ENCODE measurements at places on chromosomes 7 and 10. TPM values are rescaled to one million over a fixed set of nuclear protein-coding genes. Genes with fewer than 3 reads are reported as not detected.
A peak's percentile ranks its signal among the peaks of the same experiment; 100 is the strongest.

DNA sequence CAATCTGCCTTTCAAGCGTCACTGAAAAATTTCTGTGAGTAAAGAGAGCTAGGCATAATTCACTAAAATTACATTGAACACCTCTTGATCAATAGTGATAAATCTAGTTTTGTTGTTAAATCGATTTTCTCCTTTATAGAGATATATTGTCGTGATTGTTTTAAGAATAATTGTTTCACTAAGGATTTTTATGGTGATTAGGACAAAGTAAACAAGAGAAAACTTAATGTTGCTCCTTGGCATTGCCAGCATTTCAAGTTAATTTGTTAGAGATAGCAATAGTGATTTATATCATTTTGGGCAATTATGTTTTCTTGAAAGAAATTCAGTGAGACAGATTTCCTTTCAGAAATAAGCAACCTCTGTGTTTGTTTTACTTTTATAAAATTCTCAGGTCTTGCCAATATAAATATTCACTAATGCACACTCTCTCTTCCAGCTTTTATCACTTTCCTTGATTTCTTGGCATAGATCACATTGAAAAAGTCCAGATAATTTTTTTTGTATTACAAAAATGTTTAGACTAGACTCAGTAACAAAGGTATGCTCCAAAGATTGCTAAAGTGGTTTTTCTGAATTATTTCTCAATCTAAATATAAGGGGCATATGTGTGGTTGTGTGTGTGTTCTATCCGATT is 538.7 kb downstream of the TFEC start:
- no peaks in the 10 kb centered on the region for H3K4me1 ChIP-seq
- no peak overlapping the region for H3K27ac ChIP-seq
- DNase-seq = no peak

- no peaks in the 10 kb centered on the region for H3K36me3 ChIP-seq
- no peak for DNase-seq
- H3K4me3 ChIP-seq = no peak overlapping the region
- no peaks in the 10 kb centered on the region for H3K4me1 ChIP-seq
- H3K27me3 ChIP-seq = no peaks in the 10 kb centered on the region
Observed at GRCh38 chr10:93476756-93477155, 5.4 kb downstream of the MYOF start.

CC2D2B gene
- total RNA-seq = not detected

DNA sequence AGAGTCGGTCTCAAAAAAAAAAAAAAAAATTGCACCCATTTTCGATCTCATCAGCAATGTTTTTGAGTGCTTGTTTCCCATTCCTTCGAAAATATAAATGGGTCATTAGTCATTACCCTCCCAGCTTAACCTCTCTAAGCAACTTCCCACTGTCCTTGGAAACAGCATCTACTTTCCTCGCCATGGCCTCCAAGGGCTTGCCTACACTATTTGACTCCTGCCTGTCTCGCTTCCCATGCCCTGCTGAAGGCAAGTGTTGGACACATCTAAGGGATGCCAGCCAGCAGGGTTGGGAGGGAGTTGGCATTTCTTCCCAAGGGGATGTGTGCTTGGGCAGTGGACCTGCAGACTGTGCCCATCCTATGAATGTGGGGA is 12.7 kb upstream of the RHBDD2 start:
- peaks cover 1% of the 10 kb centered on the region for H3K4me1 ChIP-seq
- H3K27ac ChIP-seq = no peak overlapping the region
- no peak overlapping the region for H3K4me3 ChIP-seq
- H3K27me3 ChIP-seq = peaks cover 5% of the 10 kb centered on the region
- DNase-seq = no peak

DNA sequence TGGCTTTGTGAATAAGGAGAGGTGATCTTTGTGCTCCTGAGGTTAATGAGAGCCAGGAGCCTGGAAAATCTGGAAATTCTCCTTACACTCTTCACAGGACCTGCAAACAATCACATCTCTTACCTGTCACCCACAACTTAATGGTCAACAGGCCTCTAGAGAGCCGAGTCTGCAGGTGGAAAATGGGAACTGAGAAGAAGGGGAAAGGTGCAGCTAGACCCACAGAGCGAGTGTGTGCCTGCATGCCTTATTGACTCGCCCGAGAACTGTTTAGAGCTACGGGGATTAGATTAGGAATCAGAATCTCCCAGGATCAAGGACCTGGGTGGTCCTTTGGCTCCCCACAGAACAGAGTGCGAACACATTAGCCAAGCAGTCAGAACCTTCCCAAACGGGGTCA is 329.6 kb downstream of the PTEN start:
- H3K4me1 ChIP-seq = no peaks in the 10 kb centered on the region
- H3K27me3 ChIP-seq = peaks cover 2% of the 10 kb centered on the region
- H3K27ac ChIP-seq = no peak overlapping the region
- no peak overlapping the region for H3K4me3 ChIP-seq

TRRAP gene
- 68.7 TPM for total RNA-seq

- DNase-seq = no peak
- peaks cover 15% of the 10 kb centered on the region for H3K4me1 ChIP-seq
- peaks cover 1% of the 10 kb centered on the region for H3K27me3 ChIP-seq
Observed at GRCh38 chr10:124526621-124527267, 65.1 kb downstream of the LHPP start.

PRSS37 gene
- total RNA-seq = not detected

AGR3 gene
- total RNA-seq = not detected

GRCh38 chr10:60994128-60994527 is 50.1 kb upstream of the RHOBTB1 start:
- no peaks in the 10 kb centered on the region for H3K36me3 ChIP-seq
- no peak overlapping the region for H3K27ac ChIP-seq
- no peaks in the 10 kb centered on the region for H3K27me3 ChIP-seq
- no peaks in the 10 kb centered on the region for H3K4me1 ChIP-seq

GRCh38 chr7:106183952-106184351 is 71.8 kb upstream of the SYPL1 start:
- H3K36me3 ChIP-seq = peaks cover 7% of the 10 kb centered on the region
- no peaks in the 10 kb centered on the region for H3K27me3 ChIP-seq
- no peaks in the 10 kb centered on the region for H3K4me1 ChIP-seq
- no peak overlapping the region for H3K27ac ChIP-seq

DNA sequence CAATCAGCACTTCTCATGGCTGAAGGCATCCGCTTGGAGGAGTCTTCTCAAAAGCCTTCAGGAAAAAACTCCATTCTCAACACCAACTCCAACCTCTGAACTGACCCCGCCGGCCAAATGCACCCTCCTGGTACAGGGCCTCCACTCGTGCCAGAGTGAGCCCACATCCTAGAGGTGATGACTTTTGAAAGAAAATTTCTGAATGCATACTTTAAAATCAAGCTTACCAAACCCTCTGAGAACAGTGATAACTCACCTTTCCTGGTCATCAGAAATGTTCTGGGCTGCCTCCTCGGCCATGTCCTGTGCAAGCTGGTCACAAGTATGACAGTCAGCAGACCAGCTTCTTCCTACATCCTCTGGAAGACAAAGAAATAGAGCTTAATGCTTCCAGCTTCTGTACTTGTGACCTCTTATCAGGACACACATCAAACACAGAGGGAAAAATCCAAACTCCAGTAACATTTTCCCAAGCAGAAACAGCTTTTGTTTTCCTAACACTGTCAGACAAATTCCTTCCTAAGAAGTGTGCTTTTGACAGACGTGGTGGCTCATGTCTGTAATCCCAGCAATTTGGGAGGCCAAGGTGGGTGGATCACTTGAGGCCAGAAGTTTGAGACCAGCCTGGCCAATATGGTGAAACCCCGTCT is at the start of gene PKD1L1:
TSS of gene PKD1L1 (minus strand) at position 326 of the 650 bp plus-strand sequence. CDS start at position 300, 26 bp downstream.
- no peaks in the 10 kb centered on the region for H3K36me3 ChIP-seq
- peak within 1 kb of the TSS; percentile 9 for H3K27ac ChIP-seq
- H3K27me3 ChIP-seq = no peaks in the 10 kb centered on the region
- DNase-seq = no peak

GRCh38 chr7:43647339-43647672 is 64.4 kb downstream of the STK17A start:
- peak overlapping the region; percentile 96 for H3K27ac ChIP-seq
- peak overlapping the region; percentile 48 for H3K4me3 ChIP-seq
- H3K4me1 ChIP-seq = peaks cover 55% of the 10 kb centered on the region
- peak; percentile 47 for DNase-seq

GRCh38 chr10:105681051-105681450 is 1040.0 kb downstream of the SORCS3 start:
- no peaks in the 10 kb centered on the region for H3K4me1 ChIP-seq
- H3K27me3 ChIP-seq = no peaks in the 10 kb centered on the region
- no peak overlapping the region for H3K27ac ChIP-seq
- H3K4me3 ChIP-seq = no peak overlapping the region

HOXA11 gene
- not detected for total RNA-seq

- no peak for DNase-seq
- no peaks in the 10 kb centered on the region for H3K27me3 ChIP-seq
- H3K4me3 ChIP-seq = no peak overlapping the region
Observed at GRCh38 chr7:36021367-36021766, 131.7 kb upstream of the EEPD1 start.

- no peak for DNase-seq
- no peak overlapping the region for H3K4me3 ChIP-seq
- H3K4me1 ChIP-seq = peaks cover 11% of the 10 kb centered on the region
Observed at GRCh38 chr10:35552650-35553342, 52.3 kb upstream of the GJD4 start.

CLDN4 gene
- total RNA-seq = 0.54 TPM

DNA sequence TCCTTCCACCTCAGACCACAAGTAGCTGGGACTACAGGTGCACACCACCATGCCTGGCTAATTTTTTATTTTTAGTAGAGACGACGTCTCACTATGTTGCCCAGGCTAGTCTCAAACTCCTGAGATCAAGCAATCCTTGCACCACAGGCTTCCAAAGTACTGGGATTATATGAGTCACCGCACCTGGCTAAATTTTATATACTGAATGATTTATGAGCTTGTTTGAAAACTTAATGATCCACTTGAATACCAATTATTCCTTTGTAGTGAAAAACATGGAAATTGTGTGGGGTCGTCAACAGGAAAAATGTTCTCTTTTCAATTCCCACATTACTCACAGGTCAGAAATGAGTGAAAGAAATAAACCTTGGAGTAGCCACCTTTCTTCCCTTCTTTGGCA is 31.3 kb downstream of the RAPGEF5 start:
- peaks cover 2% of the 10 kb centered on the region for H3K4me1 ChIP-seq
- H3K27ac ChIP-seq = no peak overlapping the region
- H3K36me3 ChIP-seq = no peaks in the 10 kb centered on the region
- H3K27me3 ChIP-seq = no peaks in the 10 kb centered on the region
- no peak for DNase-seq
- no peak overlapping the region for H3K4me3 ChIP-seq

PRLHR gene
- total RNA-seq = 0.22 TPM

DNA sequence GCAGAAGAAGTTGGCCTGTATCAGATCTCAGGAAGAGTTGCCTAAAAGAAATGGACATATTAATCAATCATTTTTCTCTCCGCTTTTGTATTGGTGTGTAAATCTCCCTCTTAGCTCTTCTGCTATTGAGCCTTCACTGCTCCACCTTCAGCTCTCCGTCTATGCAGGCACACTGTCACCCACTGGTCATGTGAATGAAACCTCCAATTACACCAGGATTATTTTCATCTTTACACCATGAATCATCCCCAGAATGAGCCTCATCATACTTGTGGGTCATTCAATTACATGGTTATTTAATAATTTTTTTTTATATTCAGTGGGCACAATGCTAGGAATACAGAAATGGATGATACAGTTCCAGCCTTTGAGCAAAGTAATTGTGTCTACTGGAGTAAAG is 92.6 kb downstream of the LRRC4 start:
- no peak for DNase-seq
- H3K27ac ChIP-seq = no peak overlapping the region
- H3K4me1 ChIP-seq = peaks cover 43% of the 10 kb centered on the region

- H3K36me3 ChIP-seq = peaks cover 4% of the 10 kb centered on the region
- H3K4me3 ChIP-seq = no peak overlapping the region
- DNase-seq = no peak
Observed at GRCh38 chr7:91041141-91041540, 223.1 kb upstream of the FZD1 start.

PHYHIPL gene
- total RNA-seq = 6.2 TPM

DNA sequence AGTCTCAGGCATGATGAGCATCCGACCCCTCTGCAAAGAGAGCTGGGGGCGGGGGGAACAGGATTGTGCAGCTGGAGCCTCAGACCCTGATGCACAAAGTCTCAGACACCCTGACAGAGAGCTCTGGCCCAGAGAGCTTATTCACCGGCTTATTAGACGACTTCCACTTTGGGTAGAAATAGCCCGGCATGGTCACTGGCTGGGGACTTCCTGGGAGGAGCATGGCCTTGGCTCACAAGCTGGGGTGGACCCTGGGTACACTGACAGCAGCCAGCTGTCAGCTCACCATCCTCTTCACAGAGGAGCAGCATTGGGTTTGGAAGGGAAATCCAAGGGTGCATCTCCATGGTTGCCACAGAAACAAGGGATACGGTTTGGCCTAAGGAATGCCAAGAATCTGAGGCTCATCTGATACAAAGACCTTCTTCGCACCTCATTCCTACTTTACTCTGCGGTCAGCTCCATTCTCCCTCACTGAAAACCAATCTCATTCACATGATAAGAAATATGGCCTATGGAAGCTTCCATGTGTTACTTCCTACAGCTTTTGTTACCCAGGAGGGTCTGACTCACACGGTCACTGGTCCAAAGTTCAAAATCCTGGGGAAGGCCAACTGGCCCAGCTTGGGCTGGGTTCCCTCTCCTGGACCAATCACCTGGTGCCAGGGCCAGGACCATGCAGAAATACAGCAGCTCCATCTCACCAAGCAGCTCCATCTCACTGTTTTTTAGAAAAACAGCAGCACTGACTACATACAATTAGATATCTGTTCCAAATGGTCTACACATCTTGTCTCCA is 25.1 kb downstream of the ZNF467 start:
- H3K36me3 ChIP-seq = peaks cover 6% of the 10 kb centered on the region
- DNase-seq = no peak
- H3K4me1 ChIP-seq = no peaks in the 10 kb centered on the region

DNA sequence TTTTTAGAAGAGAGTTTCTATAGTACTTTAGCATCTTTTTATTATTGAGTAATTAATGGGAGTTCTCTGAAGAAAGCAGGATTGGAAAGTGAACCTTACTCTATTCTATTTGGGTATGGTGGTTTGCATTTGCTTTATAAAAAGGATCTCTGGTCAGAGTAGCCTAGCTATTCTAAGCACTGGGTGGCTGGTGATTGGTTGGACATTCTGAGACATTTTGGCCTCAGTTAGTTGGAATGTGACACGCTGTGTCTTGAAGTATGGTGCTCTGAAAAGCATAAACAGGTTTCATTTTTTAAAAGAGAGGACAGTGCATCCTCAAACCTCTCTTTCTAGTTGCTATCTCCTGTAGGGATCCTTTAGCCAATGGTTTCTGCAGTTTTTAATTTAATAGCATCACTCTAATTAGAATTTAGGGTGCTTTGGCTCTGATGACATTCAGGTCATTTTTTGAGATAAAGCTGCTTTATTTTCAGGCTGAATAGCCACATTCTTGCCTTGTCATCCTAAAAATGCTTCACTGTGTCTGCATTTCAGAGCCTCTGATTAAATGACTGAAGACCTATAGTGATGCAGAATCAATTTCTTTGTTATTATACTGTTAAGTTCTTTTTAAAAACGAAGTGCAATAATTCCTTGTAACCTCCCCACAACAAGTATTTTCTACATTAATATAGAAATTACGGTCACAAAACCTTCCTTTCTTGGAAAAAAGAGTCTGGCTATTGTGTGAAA is 20.6 kb downstream of the TMEM178B start:
- no peak overlapping the region for H3K27ac ChIP-seq
- no peaks in the 10 kb centered on the region for H3K36me3 ChIP-seq
- no peak for DNase-seq
- H3K27me3 ChIP-seq = no peaks in the 10 kb centered on the region

GRCh38 chr7:45155357-45155900 is 2.2 kb upstream of the RAMP3 start:
- DNase-seq = no peak
- H3K36me3 ChIP-seq = peaks cover 11% of the 10 kb centered on the region
- H3K4me3 ChIP-seq = no peak overlapping the region
- H3K27ac ChIP-seq = no peak overlapping the region
- peaks cover 19% of the 10 kb centered on the region for H3K27me3 ChIP-seq
